ENCODE measurements at places on chromosomes 2 and 18.

- DNase-seq: no peak
These were observed 799 bp downstream of the CEP68 start for GRCh38 chr2:65057054-65057375.

- no peak for DNase-seq
These were observed 23.0 kb downstream of the TET3 start for GRCh38 chr2:74007711-74008110.

DNA sequence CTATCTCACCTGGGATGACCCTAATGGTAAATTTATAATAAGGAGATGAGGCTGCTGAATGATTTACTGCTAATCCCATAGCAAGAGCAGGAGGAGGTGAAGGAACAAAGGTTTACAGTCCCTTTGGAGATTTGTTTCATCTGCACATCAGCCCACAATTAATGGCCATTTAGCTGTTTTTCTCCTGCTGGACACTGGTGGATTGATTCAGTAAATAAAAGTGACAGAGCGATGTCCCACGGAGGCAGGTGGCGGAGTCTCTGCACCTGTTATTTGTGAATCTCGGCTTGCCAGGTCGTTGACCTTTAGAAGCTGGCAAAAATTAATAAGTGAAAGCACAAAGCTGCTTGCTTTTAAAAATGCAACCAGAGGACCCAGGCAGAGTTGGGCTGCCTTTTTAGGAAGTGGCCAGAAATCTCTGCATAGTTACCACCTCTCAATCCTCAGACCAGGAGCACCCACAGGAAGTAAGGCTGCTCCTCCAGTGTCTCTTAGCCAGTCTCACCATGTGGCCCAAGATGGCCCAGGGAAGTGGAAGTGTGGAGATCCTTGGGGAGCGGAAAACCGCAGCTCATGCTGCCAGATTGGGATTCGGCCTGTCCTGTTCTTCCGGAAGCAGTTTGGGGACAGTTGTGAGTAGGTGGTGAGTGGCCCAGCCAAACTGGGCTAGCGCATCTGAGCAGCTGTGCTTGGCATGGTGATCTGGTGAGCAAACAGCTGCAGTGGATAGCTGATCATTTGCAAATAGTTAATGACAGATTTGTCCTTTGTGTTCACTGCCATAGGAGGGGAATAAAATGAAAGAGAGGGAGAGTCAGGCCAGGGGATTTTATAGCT lies 1005.7 kb upstream of the PIK3C3 start:
- DNase-seq: no peak

DNA sequence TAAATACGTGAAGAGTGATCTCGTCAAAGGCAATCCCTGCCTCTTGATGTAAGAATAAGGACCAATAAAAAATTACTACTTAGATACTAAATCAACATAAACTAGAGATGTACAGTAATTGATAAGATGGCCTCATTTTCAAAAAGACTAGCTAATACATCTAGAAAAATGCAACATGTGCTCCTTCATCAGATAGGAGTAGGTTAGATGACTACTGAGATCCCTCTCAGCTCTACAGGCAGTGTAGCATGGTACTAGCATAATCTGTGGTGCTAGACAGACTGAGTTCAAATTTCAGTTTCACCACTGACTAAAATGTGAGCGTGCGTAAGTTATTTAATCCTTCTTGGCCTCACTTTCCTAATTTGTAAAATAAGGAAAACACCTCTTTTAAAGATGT lies 82.6 kb upstream of the FRZB start:
- no peak for DNase-seq

DNA sequence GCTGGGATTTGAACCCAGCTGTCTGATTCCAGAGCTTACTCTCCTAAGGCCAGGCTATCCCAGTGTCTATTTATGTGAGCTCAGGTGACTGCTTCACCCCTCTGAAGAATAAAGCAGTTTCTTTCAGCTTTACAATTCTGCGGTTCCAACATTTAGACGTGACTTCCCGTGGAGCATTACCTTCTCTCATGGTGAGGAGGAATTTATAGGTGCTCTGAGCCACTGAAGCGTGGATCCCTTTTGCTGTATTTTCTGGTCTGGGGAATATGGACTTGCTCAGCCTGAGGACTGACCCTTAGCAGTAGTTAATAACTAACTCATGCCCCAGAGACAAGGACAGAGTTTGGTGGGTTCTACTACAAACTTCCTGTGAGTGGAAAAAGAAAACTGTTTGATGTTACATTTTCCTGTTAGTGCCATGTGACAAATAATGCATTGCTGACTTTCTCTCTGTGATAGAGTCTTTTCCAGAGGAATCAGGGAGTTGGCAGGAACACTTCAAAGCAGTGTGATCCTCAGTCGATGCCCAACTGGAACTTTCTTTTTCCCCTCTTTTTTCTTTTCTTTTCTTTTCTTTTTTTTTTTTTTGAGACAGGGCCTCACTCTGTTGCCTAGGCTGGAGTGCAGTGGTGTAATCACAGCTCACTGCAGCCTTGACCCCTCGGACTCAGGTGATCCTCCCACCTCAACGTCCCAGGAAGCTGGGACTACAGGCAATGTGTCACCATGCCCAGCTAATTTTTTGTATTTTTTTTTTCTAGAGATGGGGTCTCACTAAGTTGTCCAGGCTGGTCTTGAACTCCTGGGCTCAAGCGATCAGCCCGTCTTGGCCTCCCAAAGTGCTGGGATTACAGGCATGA lies 21.9 kb downstream of the CASP10 start:
- DNase-seq: no peak

DNA sequence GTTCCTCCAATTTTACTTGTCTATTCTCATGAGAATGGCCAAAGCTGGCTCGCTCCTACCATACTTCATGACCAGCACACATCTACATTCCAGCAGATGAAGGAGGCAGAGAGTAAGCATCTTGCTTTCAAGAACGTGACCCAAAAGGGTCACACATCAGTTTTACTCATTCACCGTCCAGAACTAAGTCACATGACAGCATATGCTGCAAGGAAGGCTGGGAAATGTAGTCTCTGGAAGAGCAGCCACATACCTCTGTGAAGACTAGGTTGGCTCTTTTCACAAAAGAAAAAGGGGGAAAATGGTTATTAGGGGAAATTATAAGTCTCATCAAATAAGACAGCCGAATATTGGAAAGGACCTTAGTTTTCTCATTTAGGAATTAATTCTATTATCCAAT lies 835.3 kb downstream of the EPHA4 start:
- DNase-seq: no peak

DNA sequence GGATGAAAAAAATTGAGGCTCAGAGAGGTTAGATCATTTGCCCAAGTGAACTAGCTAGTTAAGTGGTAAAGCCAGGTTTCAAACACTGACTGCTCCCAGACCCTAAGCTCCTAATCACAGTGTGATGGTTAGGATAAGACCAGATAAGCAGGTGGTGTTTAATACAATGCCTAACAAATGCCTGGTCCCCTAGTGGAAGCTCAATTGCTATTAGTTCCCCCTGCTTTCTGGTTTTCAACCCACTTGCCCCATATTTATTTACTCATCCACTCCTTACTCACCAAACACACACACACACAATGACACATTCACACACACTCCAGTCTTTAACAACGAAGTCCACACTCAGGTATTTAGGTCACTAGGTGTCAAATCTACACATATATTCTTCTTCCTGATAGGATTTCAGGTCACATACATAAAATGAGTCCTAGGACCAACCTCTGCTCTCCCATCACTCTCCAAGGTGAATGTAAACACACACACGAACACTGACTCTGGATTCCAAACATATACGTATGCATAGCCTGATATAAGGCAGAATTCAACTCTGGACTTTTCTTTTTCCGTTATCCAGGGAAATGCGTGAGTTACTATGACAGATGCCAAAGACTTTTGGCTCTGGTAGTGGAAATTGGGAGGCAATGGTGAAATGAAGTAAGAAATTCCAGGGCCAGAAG lies 73.6 kb upstream of the TSPYL6 start:
- DNase-seq: peak; percentile 12

- peak; percentile 72 for DNase-seq
These were observed 35.8 kb downstream of the PUM2 start for GRCh38 chr2:20314562-20315501.

GRCh38 chr2:239103125-239104098 lies 255.5 kb downstream of the TWIST2 start:
- no peak for DNase-seq

DNA sequence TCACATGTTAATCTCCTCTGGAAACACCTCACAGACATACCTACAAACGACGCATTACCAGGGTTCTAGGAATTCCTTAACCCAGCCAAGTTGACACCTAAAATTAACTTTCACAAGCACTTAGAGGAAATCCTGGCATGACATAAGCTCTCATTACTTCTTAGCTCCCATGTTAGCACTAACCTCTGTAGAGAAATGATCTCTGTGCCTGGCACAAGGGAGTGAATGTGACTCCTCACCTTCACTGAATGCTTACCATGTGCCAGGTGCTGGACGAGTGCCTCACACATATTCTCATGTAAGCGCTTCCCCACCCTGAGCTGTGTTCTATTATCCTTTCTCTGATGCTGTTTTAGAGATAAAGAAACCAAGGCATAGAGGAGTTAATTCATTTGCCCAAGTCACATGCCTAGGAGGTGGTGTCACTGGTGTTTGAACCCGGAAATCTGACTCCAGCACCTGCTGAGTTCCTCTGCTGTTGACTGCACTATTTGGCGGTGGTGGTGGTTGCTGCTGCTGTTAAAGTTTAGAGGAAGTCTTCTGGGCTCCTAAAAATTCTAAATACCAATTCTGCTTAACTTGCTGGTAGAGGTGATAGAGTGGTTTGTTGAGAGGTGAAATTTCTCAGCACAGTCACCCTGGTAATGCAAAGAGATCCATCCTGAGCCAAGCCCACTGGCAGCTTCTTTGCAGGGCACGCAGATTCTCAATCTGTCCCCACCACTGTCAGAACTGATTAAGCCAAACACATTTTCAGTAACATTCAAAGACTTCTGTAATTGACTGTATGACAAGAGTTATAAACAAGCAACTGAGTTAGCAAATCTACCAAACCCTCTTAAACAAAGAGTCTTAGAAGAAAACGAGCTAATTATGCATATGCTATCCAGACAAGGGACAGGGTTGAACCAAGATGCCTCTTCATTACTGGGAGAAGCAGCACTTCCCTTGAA lies 200.3 kb downstream of the CMPK2 start:
- DNase-seq: no peak

GRCh38 chr18:2201036-2201600 lies 370.2 kb downstream of the METTL4 start:
- no peak for DNase-seq

GRCh38 chr2:146579147-146579930 lies 1265.5 kb upstream of the ACVR2A start:
- no peak for DNase-seq

DNA sequence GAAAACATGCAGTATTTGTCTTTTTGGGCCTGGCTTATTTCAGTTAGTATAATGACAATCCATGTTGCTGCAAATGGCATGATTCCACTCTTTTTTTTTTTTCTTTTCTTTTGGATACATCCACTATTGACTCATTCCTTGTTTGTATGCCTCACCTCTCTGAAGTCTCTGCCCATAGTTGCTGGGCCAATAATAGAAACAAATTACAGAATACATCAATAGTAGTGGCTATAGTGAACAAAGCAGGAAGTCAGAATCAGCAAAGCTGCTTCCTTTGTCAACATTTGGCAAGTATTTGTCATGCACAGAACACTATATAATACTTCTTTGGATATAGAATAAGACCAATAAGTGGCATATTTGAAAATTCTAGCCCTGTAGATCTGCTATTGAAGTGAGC lies 609.7 kb downstream of the STK39 start:
- no peak for DNase-seq

- no peak for DNase-seq
These were observed 1.5 kb upstream of the PROM2 start for GRCh38 chr2:95272781-95273180.

DNA sequence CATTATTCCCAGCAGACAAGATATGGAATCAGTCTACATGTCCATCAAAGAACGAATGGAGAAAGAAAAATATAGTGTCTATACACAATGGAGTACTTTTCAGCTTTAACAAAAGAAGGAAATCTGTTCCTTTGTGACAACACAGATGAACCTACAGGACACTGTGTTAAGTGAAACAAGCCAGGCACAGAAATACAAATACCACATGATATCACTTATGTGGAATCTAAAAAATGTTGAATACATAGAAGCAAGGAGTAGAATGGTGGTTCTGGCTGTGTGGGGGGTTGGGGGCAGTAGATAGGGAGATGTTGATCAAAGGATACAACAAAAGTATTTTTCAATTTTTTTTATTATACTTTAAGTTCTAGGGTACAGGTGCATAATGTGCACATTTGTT lies 347.7 kb upstream of the MAP2 start:
- DNase-seq: no peak

- DNase-seq: no peak
These were observed 238.0 kb downstream of the PTPRM start for GRCh38 chr18:7805096-7805495.

- DNase-seq: no peak
These were observed 25.7 kb downstream of the UPP2 start for GRCh38 chr2:158127380-158127804.

- DNase-seq: no peak
These were observed 1.6 kb upstream of the ARHGEF4 start for GRCh38 chr2:130834931-130835765.

- DNase-seq: peak; percentile 19
These were observed 408.9 kb downstream of the RIT2 start for GRCh38 chr18:42706618-42707017.

- peak; percentile 58 for DNase-seq
These were observed 2.9 kb downstream of the TGOLN2 start for GRCh38 chr2:85324639-85325465.

GRCh38 chr2:235027558-235028214 lies 75.9 kb downstream of the SH3BP4 start:
- DNase-seq: no peak

DNA sequence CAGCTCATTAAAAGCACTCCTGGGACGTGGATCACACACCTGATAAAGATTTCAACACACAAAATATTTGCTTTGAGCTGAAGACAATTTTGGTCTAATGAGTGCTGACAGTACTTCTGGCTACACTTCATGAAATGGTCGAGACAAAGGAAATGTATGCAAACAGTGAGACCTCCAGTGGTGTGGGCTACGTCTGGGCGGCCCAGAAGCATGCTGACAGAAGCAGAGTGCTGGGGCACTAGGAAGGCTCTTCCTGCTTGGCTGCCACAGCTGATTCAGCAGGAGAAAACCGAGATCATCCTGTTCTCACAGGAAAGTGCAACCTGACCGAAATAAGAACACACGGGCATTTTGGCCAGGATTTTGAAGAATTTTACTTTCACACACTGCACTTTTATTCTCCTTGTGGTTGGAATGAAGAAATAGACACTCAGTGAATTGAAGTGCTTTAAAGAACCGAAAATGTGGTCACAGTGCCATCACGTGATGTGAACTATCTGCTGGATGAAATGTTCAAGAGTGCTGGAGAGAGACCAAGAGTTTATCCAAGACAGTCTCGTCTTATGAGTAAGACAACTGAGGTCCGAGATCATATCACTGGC lies 149.5 kb downstream of the CCBE1 start:
- DNase-seq: peak; percentile 19

DNA sequence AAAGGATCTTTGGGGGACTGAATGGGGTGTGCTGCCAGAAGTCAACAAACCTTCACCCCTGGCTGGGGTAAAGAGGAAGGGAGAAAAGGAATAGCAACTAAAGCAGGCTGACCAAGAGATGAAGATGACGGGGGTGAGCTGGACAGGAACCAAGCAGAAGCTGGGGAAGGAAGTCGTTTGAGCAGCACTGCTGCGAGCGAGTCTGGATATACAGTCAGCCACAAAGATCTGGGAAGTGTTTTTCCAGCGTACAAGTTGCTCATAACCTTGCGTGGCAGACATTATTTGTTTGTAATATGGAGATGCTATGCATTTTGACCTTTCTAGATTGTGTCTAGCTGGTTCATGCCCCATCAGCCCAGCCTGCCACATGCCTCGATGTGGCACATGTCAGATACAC lies 71.2 kb downstream of the EIF2AK3 start:
- DNase-seq: no peak
